ENCODE measurements at places on chromosomes 4 and X.

DNA sequence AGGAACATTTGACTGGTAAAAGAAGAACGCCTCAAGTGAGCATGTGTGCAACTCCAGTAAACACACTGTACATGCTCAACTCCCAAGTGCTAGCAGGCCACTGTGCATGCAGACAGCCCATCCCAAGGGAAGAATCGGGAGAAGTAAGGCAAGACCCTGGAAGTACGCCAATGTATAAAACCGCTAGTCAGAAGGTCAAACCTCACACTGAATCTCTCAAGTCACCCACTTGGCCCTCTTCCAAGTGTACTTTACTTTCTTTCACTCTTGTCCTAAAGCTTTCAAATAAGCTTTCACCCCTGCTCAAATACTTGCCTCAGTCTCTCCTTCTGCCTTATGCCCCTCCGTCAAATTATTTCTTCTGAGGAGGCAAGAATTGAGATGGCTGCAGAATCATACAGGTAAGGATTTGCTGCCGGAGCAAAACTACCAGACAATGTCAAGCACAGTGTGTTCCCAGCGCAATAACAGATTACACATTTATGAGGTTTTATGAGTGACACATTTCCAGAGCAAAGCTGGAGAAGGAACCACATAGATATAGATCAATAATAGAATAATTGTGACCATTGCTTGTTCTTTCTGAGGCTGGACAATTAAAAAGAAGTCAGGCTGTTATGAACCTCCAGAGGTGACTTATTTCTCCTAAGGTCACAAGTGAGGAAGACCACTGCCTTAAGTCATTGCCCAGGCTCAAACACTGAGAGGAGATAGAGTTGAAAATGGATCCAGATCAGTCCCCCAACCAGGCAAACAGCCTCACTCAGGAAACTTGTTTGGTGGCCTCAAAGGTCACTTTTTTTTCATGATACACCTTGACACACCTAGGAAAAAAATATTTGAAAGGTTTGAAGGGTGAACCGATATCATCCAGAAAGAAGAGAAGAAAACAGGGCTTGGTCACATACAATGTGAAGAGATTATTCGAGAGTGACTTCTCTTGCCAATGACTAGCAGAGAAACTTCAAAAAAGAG, 26.3 kb downstream of the CXCL1 start:
- no peak for DNase-seq

- no peak for DNase-seq
These were observed 9.6 kb downstream of the GTPBP6 start for GRCh38 chrX:308821-309520.

GRCh38 chrX:26918631-26919030, 544.5 kb downstream of the PPP4R3C start:
- peak; percentile 39 for DNase-seq

DNA sequence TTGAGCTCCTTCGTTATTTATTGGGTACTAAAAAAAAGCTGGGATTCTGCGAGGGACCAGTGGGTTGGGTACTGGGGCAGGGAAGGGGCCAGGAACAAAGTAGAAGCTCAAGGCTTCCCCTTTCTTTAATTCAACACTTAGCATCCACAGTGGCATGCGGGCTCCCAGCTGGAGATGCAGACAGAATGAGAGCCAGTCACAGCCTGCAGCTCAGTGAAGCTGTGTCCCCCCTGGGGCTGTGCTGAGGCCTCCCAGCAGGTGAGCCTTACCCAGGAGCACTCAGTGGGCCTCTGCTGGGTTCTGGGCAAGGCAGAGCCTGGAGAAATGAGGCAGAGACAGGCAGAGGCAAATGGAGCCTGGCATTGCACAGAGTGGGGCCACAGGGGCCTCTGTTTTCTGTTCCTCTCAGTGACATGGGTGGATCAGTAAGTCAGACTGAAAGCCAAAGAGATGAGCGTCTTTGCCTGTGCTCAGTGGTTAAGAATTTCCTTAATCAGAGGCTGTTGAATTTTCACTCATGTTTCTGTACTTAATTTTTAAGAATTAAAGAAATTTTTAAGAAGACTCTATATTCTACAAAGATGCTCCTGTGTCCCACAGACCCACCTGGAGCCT, 181.4 kb upstream of the RBPJ start:
- DNase-seq: no peak

DNA sequence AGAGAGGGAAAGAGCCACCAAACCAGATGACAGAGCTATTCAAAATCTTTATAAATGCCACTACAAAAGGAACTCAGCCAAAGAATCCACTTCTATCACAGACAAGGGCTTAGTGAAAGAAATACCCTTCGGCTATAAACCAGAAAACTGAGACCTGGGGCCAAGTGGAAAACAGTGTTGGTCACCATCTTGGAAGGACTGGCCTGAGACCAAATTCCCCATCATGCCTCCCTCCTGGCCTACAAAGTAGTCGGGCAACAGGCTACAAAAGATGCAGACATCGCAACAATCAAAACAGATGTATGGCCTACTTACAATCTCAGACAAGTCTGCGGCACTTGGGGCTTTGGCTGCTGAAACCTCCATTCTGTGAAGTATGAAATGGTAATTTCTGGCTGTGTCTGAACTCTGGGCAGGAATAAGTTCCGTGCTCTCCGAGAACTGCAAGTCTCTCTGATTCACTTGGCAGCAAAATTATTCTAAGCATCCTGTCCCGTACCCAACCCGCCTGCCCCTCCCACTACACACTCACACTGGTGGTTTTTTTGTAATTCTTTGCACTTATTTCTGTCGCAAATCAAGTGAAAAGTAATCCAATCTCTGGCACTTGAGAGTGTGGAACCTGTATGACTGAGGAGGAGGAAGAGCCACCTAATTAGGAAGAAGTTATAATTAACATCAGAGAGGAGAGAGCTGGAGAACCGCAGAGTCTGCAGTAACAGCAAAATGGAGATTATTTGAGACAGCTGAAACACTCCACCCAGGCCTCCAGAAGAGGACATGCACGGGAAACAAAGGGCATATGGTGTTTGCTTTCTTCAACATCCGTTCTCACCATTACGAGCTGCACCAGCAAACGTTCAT, 87.8 kb downstream of the SH3KBP1 start:
- no peak for DNase-seq

DNA sequence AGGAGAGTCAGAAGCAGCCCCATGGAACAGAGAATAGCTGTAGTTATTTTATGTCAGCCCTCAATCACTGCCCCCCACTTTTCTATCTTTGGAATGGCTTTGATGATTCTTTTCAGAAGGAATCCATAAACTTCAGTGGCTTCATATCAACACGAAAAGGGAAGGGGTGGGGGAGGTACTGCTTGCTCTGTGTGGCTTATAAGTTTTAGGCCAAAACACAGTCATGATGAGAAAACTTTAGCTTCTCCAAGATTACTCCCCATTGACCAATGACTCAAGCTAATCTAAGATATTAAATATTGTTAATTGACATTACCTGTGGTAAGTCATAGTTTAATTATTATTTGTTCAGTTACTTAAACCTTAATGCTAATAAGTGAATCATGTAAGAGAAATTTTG, 669.6 kb upstream of the FAM241A start:
- no peak for DNase-seq
